SW480 (cell line): ENCODE measurements at places on chromosomes 5 and 9.

DNA sequence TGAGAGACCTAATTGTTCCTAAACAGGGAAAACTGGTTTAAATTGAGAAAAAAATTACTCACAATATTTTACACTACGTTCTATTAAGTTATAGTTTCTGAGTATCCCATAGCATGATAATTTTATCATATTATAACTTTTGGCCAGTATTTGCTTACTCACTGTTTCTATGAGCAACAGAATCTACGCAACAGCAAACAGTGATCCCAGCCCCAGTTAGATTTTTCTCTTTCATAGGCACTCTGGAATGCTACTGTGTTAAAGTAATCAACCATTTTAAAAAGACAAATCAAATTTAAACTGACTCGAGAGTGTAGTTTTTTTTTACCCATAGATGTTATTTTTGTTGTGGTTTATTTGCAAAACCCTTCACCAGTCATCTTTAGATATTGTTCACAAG lies 107.2 kb downstream of the XRCC4 start:
- DNase-seq, result no peak

DNA sequence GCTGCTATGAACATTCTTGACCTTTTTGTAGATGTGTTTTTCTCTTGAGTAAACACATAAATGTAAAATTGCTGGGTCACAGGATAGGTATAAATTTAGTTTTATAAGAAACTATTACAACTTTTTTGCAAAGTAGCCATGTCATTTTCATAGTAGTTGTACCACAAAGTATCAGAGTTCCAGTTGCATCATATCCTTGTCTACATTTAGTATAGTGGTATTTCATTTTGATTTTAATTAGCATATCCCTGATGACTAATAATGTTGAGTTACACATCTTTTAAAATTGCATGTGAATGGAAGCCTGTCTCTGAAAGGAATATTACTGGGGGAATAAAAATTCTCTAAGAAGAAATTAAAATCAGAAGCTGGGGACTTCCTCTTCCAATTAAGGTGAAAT lies 85.4 kb downstream of the TMEM161B start:
- no peak for DNase-seq

DNA sequence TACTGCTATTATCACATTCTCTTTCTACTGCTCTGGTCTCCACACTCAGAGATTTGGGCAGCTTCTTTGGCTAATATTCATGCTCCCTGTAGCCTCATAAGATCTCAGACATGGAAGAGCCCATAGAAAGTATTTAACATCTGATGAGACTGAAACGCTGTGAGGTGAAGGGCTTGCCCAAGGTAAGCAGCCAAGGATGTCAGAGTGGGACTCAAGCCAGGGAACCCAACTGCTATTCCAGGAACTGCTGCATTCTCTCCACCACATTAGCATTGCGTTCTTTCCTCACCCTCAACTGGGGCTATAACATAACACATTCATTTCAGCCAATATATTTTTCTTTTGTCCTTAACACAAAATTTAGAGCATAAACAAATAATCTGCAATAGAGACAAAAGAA lies 3.8 kb downstream of the ADRB2 start:
- DNase-seq, result no peak

DNA sequence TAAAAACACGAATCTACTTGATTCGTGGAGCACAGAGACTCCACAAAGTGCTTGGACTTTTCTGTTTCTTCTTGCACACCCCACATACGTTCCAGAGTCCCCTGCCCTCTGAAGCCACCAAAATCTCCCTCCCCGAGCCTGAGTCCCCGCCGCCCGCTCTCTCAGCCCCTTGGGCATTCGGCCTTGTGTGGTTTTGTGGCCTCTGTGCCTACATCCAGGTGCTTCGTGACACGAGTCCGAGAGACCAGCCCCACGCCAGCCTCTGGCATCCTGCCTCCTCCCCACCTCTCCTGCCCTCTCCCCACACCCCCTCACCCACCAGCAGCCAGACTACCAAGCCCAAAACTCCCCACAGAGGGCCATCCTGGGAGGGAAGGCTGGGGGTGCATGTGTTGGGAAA lies 87.8 kb upstream of the PPP1R26 start:
- no peak for DNase-seq

- DNase-seq, result no peak
These were observed 47.4 kb upstream of the OLFM1 start for GRCh38 chr9:135039916-135040645.

DNA sequence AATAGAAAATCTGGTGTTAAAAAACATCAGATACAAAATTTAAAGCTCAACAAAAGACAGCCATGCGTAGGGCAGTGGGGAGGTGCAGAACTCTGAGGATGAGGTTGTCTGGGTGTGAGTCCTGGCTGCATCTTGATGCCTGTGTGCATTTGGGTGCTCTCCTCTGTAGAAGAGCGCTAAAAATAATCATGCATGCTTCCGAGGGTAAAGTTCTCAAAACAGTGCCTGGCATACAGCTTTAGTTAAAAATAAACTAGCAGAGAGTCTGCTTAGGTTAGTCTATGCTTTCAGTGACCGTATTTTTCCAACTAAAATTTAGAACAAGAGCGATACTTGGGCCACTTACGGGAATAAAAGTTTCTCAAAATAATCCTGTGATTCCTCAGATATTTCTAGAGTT lies 55.5 kb upstream of the SPATA31C2 start:
- no peak for DNase-seq

DNA sequence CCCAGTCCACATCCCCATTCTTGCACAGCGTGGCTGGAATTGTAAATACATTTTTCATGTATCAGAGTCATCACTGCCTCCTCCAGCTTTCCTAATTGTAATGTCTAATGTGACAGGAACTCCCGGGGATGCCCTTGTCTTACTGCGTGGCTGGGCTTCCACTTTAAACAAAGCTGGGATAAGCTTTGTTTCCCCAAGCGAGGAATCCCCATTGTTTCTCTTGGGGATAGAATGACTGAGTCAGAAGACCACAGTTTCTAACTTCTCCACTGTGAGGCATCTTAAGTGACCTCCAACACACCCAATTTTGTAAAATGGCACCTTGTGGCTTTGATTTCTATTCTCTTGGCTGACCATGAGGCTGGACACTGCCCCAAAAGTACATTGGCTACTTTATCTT lies 22.4 kb downstream of the ARPC5L start:
- DNase-seq, result no peak

DNA sequence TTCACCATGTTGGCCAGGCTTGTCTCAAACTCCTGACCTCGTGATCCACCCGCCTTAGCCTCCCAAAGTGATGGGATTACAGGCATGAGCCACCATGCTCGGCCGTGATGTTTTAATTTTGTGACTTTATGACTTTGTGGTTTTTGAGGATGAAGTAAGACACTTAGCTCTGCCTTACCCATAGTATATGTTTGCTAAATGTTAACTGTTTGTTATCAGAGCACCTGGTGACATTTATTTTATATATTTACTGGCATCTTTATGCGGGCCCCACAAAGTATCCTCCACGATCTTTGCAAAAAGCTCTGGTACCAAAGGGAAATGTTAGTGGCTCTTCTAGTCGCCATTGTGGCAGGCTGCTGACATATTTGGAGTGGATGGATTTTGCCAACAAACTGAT lies 6.7 kb downstream of the SLC23A1 start:
- DNase-seq, result no peak

DNA sequence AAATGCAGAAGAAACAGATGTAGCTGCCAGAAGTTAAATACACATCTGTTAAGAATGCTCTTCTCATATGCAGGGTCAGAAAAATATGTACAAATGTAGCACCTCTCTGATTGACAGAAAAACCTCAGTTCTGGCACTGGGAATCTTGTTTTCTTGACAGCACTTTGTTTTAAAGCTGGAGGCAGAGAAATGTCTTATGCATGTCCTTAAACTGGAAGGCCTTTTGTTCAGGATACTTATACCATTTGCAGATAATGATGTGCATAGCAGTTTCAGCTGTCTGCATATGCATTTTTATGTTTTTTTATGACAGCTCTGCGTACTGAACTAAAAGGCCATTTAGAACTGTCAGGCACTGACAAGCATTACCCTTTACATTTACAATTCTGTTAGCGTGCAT lies 567.9 kb downstream of the EBF1 start:
- DNase-seq, result no peak

DNA sequence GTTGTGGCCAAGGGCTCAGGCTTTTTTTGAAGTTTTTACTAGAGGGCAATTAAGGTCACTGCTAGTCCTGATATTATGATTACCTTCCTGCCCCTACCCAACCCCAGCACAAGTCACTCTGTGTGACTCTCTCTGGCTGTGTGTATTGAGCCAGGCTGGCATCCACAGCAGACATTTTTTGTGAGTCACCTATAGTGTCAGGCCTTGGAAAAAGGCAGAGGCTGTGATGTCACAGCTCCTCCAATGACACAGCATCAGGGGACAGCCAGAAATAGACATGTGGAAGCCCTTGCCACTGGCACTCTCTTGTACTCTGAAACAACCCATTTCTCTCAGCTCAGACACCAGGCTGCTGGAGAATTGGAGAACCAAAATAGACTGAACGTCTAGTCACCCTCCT lies 145.4 kb downstream of the NMUR2 start:
- no peak for DNase-seq

DNA sequence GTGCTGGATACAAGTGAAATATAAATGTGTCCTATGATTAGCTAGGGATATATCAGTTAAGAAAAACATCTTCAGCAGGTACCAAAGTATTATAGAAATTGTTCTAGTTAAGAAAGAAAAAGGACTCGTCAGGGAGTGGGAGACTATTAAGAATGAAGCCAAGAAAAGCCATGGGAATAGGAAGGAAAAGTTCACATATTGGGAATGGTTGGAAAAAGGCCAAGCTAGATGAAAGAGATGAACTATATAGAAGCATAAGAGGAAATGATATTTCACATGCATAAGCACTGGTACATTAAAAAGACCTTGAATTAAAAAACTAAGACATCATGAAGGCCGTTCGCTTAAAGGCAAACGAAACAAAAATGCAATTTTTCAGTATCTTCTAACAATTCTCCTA lies 237.7 kb downstream of the ADAMTS6 start:
- no peak for DNase-seq

GRCh38 chr9:76534026-76534425 lies 75.0 kb downstream of the GCNT1 start:
- DNase-seq, result no peak

GRCh38 chr5:116671211-116671736 lies 96.7 kb upstream of the SEMA6A start:
- peak; percentile 13 for DNase-seq

- DNase-seq, result peak; percentile 85
These were observed 637 bp upstream of the ERBIN start for GRCh38 chr5:65925601-65926275.

DNA sequence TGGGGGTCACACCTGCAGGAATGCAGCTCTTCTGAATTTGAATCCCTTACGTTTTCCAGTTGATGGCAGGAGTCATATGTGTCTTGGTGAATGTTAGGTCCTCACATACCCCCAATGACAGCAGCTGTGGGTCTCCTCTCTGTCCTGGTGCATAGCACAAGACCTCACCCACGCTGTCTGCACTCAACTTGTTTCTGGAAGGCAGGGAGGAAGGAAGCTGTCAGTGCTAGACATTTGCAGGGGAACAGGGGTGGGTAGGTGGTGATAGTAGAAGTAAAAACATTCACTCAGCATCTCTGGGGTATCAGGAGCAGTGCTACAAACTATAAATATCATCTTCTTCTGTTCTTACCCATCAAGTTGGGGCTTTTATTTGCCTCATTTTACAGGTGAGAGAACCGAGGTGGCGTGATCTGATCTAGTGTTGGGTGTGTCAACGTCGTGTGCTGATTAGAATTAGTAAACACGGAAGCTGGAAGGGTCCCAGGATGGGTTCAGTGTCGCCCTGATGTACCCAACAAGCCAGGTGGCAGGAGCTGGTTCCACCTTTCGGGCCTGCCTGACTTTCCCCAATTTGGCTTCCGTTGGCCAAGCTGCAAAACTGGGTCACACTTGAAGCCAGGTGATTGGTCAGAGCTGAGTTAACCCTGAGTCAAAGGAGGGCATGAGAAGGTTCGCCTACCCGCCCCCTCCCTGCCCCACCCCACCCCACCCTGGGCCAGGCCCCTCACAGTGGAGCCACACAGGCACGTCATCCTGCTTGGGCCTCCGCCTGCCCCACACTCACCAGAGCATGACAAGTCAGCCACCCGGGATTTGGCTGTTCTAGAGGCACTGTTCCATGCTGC lies 15.8 kb downstream of the ERGIC1 start:
- peak; percentile 42 for DNase-seq

- DNase-seq, result no peak
These were observed 126.1 kb upstream of the NFIB start for GRCh38 chr9:14440062-14440461.

DNA sequence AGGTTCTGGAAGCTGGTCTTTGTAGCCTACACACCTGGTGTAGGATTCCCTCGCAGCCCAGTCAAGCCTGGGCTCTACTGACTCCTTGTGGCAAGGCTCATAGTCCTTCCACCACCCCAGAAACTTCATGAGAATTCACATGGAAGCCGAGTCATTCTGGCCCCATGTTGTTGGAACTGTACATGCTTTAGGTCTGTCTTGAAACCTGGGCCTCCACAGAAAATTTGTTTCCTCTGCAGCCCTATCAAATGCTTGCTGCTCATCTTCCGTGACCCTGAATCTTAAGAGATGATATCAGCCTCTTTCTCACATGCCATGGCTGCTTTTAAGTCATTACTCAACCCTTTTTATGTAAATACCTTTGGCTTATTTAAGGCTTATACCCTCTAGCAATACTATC lies 113.4 kb upstream of the GRHPR start:
- no peak for DNase-seq

GRCh38 chr9:80285326-80285725 lies 713.6 kb downstream of the TLE4 start:
- no peak for DNase-seq
